Stimulated activated CD4-positive, alpha-beta T cell treated with anti-CD3 and anti-CD28 coated beads, Interleukin-4, amount 100 ng/mL, for 48 hours (primary cell): ENCODE measurements at places on chromosomes 6 and 20.

DNA sequence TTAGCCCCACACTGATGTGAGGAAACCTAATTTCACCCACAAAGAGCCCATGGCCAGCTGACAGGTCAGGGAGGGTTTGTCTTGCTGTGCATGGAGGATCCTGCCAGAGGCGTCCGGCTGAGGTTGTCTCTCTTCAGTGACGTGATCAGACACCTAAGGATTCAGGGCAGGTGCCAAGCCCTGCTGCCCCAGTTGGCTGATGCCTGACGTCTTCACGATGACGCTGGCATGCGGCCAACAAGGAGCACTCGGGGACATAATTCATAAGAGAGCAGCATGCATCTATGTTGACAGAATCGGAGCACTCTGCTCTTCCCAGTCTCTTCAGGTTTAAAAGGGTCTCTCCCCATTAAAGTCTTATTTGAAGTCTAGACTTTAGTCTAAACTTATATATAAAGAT is 47.8 kb downstream of the PSMB1 start:
- no peak for DNase-seq

- no peak for DNase-seq
Observed at GRCh38 chr6:135030532-135031178, 24.0 kb downstream of the HBS1L start.

- DNase-seq, result peak; percentile 44
Observed at GRCh38 chr6:99151634-99152346, 197.7 kb downstream of the FAXC start.

GRCh38 chr6:81940451-81940985 is 188.0 kb upstream of the TENT5A start:
- DNase-seq, result no peak

DNA sequence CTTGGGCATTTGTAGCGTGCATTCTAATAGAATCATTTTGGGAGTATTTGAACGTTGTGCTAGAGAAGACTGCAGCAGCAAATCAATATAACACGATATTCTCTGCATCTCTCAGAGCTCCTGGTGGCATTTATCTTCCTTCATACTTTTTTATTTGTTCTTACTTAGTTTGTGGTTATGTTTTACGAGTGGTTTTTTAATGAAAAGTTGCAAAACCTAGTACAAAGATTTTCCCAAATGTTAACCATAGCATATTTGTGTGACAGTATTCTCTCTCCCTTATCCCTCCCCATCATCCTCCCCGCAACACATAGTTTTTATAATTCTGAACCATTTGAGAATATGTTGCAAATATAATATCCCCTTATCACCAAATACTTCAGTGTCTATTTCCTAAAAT is 50.4 kb downstream of the JARID2 start:
- DNase-seq, result no peak

GRCh38 chr6:165952514-165952913 is 215.1 kb downstream of the TBXT start:
- DNase-seq, result no peak

- DNase-seq, result no peak
Observed at GRCh38 chr20:50745634-50746137, 14.3 kb downstream of the PARD6B start.

DNA sequence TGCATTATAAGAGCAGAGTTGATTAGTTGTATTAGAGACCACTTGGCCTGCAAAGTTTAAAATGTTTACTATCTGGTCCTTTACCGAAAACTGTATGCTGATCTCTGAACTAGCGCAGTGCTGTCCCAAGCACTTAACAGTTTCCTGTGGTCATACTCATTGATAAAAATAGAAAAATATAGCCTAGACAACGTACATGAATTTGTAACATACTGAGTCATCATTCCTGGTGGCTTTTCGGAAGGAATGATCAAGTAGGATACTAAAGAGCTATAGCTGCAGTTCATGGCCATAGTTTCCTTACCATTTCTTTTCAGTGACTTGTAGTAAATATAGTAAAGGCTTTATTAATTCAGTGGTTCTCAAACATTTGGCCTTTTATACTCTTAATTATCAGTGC is 18.4 kb downstream of the TTK start:
- no peak for DNase-seq

DNA sequence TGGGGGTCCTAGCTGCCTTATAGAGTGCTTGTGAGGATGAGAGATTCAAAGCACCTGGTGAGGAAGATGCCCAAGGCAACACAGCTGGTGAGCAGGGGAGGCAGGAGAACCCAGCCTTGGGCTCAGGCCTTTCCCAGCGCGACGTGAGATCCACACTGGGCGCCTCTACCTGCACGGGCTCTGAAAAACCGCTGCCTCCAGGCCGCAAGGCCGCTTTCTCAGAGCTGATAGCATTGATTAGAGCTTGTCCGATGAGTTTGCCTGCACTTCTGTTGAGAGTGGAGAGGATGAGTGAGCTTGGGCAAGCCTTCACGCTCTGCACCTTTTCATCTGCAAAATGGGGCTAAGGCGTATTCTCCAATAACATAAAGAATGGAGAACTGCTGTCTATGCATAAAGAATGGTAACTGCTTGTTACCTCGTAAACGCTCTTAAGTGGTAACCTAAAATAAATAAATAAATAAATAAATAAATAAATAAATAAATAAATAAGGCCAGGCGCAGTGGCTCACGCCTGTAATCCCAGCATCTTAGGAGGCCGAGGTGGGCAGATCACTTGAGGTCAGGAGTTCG is 916 bp downstream of the PABPC1L start:
- DNase-seq, result no peak

GRCh38 chr6:68108233-68108835 is 526.7 kb upstream of the ADGRB3 start:
- DNase-seq, result no peak

- no peak for DNase-seq
Observed at GRCh38 chr6:109052852-109053251, 41.8 kb downstream of the SESN1 start.

DNA sequence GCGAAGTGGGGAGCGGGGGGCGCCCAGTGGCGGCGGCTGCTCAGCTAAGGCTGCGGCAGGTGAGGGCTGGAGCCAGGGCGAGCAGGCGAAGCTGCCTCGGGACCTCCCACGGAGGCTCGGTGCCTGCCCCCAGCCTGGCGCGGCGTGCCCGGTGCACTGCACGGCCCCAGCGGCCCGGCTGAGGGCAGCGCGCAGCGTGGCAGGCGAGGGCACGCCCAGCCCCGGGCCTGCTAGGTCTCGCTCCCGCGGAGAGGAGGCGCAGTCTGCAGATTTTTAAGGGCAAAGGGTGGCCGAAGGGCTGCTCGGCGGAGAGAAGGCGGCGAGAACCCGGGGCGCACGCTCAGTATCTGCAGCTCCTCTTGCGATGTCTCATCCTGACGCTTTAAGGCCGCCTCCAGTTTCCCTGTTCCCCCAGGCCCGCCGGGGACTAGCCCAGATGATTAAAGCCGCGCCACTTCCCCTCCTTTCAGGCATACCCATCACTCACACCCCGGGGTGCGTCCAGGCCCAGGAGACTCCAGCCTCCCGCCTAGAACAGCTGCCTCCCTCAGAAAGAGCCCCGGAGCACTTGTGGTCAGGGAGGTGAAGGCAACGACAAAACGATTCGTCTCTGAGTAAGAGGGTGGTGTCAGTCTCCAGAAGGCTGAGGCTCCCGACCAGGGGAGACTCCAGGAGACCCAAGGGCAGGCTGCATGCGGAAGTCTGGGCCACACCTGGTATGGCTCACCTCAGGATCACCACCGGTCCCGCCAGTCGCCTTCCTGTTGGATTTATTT is at the start of gene FERMT1:
FERMT1 (minus strand) TSS at position 158 of the 776 bp plus-strand sequence. CDS start 3,476 bp downstream, outside the sequence.
- DNase-seq, result peak; percentile 20

- DNase-seq, result no peak
Observed at GRCh38 chr6:159906400-159906799, 15.6 kb downstream of the MAS1 start.

- DNase-seq, result no peak
Observed at GRCh38 chr20:46289432-46289831, 18.9 kb downstream of the CDH22 start.

DNA sequence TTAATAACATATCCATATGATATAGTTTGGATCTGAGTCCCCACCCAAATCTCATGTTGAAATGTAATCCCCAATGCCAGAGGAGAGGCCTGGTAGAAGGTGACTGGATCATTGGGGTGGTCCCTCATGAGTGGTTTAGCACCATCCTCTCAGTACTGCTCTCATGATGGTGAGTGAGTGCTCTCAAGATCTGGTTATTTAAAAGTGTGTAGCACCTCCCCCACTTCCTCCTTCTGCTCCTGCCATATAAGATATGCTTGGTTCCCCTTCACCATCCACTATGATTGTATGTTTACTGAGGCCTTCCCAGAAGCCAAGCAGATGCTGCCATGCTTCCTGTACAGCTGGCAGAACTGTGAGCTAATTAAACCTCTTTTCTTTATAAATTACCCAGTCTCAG is 22.9 kb downstream of the IRF4 start:
- DNase-seq, result no peak

GRCh38 chr6:159963111-159963510 is 5.8 kb upstream of the IGF2R start:
- DNase-seq, result no peak

DNA sequence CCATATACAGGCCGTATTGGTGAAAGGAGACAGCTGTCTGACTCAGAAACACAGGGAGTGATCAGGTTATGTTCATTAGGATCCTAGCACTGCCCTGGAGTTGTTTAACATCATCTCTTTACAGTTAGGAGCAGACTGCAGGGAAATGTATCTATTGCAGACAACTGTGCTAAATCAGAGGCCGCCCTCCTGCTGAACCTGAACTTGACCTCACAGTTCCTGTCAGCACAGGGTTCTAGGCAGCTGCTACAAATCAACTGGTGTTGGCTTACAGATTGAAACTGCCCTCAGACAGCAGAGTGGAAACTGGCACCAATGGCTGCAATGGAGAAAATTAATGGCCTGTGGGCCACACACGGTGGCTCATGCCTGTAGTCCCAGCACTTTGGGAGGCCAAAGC is 3.7 kb upstream of the RPP40 start:
- DNase-seq, result no peak

DNA sequence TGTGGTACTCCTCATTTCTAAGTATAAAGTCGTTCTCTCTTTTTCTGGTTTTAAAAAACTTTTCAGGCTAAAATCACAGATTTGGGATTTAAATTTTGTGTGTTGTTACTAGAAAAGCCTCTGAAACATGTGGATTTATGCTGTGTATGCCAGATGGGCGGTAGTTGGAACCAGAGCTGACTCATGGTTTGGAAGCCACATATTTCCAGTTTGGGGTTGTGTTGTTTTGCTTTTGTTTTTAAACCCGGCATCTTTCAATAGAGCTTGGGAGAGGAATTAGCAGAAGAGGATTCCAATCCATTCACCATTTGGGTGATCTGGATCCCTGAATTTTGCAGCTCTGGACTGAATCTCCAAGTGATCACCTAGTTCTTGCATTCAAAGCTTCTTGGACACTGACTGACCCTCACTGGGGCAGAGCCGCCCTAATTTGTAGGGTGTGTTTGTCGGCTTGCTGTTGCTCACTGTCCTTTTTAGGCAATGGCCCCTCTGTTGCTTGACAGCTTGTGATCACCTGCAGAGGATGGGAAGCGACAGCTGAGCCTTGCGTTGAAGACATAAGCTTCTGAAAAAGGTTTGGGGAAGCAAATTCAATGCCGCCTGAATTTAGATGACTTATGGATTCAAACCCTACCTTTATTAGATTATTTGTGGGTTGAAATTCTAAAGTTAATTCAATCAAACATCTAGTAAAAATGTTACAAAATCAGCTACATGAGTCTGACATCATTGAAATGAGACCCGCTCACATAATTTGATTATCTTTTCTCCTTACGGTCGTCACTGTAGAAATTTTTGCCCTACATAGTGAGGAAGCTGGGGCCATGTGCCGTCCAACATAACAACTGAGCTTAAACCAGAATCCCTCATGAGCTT is 79.9 kb upstream of the CD83 start:
- no peak for DNase-seq

DNA sequence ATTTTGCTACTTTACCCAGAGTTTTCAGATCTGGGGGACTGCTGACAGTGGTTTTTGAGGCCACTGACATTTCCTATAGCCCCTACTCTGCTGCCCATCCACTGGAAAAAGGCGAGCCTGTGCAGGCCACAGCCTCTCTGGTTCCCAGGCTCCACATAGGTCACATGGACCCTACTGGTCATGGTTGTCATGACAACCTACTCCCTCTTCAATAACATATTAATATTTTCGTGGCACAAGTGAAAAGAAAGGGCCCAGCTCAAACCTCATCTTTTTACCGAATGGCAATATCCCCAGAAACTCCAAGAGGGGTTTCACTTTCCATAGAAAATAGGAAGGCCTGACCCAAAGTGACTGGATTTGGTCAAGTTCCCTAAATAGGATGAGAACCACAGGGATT is 11.0 kb upstream of the FOXO3 start:
- no peak for DNase-seq

DNA sequence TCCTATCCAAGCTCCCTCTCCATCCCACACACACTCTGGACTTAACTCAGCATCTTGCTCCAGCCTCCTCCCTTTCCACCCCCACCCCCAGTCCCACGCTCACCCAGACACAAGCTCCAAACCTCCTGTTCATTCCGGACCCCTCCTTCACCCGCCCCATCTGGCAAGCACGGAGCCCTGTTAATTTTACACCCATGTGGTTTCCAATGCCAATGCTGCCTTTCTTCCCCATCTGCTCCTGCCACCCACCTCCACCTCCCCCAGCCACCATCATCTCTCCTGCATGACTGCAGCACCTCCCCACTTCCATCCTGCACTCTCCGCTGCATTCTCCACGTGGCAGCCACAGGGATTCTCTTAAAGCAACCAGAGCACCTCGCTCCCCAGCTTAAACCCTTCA is 9.9 kb upstream of the CDK5RAP1 start:
- no peak for DNase-seq

DNA sequence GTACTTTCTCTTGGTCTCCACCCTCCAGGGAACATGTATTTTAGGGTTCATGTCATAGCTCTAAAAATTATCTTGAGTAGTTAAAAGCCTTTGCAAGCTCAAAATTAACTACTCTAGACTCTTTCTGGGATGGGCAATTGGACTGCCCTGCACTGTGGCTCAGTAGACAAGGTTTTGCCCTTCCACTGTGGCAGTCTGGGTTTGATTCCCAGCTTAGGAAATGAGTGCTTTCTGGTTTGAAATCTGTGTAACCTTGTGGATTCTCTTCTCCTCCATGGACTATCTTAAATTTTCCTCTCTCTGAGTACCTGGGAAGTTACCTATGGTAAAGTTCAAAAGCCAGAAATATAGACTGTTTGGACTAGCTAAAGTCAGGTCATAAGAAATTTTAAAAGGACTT is 94.6 kb upstream of the UST start:
- no peak for DNase-seq

DNA sequence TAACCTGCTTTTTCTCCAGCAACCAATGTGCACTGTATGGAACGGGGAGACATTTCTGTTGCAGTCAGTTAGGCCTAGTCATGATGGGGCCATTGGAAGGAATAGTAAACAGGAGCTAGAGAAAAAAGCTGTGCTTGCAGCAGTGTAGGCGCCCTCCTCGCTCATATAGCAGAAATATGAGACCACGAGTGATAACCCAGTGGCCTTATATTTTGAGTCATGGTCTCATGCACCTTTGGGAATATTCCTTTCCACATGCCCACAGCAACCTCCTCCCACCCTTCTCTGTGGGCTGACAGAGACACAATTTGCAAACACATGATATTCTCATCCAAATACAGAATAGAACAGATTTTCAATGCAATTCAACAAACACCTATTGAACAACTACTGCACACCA is 248.9 kb upstream of the CITED2 start:
- DNase-seq, result no peak
